ENCODE measurements at places on chromosomes 11 and 22.

DNA sequence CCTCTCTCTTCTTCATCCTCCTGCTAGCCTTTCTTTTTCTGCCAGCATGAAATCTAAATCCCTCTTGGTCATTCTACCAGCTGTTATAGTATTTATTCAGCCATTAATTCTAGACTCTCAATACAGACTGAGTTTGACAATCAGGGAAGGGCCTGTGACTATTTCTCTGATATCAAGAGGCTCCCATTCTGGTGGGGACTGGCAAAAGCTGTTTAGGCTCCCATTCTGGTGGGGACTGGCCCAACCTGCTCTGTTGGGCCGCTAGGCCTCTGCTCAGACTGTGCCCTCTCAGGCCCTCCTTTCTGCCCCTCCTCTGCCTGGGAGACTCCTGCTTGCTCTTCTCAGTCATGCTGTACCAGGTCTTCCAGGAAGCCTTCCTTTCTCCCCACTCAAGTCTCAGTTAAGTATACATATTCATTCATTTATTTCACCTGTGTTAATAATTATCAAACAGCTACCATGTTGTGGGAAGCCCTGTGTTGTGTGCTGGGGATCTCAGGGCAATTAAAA is 323.7 kb upstream of the NARS2 start:
- no peak for DNase-seq

DNA sequence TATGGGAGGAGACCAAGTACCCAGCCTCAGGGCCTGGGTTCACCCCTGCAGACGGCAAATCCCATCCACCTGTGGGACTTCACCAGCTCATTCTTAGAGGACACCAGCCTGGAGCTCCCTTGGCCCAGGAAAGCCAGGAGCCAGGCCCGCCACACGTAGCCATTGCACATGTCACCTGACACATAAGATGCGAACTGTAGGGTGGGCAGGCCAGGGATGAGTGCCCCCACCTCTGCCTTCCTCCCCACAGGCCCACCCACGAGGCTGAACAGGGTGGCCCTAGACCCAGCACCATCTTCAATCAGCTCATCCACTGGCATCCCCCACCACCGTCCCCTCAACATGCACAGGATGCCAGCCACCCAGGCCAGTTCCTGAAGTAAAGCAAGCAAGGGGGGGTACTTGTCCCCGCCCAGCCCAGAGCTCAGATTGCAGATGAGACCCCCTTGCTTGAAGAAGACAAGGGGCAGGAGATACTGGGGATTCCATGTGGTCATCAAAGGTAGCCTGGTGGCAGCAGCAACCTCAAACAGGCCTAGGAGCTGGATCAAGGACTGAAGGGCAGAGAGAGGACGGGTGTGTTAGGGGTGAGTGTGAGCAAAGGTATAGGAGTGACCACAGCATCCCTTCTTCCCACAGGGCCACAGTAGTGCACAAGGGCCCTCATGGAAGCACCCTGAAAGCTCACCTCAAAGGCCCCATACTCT is 45.6 kb downstream of the IGLL5 start:
- DNase-seq: no peak

- DNase-seq: no peak
These were observed 203.2 kb downstream of the CASP12 start for GRCh38 chr11:104695065-104695463.

- peak; percentile 69 for DNase-seq
These were observed 14.2 kb downstream of the OR52A5 start for GRCh38 chr11:5123802-5124521.

DNA sequence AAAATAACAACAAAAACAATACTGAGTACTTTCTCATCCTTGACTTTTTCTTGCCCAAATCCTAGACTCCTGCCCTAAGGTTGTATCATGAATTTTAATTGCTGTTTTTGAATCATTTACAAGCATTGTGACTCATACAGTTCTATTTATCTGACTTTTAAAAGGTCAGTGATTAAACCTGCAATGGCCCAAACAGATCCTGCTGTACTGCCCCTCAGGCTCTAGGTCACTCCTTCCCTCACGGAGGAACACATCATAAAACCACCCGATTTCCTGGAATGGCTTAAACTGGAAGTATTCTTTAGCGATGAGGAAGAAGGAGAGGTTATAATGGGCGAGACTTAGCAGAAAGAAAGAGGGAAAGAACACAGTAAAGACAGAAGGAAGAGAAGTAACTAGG is 12.3 kb downstream of the ARFGAP3 start:
- no peak for DNase-seq

GRCh38 chr11:94974178-94974577 is 669 bp downstream of the KDM4D start:
- DNase-seq: no peak

DNA sequence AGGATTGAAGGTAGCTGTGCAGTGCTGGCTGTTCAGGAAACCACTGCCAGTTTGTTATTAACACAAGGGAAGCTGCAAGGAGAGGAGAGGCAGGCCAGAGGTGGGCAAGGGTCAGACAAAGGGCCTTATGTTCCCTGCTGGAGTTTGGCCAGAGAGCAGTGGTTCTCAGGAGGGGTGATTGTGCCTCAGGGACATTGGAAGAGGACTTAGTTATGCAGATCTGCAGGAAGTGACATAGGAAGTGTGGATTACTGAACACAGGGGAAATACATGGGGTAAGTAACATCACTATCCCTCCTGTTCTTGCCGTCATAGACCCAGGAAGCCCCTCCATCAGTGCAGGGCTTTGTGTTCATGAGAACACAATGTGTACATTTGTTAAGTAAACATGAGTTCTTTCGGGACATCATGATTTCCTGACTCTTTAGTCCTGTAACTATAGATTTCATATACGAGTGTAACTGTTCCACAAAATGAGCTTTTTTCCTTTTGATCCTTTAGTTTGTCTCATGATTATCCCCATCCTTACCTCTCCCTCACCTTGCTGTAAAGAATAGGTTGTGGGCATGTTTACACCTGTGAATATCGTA is 5.9 kb downstream of the SRRD start:
- DNase-seq: no peak

DNA sequence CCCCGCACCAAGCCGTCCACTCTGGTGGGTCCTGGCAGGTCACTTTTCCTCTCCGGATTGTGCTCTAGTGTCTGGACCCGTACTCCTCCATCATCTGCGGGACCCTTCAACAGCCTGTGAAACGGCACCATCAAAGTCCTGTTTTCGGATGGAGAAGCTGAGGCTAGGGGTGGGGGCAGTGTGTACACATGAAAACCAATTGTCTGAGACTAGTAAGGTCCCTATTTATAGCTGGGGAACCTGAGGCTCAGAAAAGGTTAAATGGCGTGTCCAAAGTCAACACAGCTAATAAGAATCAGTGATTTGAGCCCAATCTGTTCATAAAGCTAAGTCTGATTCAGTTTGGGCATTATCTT is 668 bp upstream of the LRRC32 start:
- DNase-seq: no peak

GRCh38 chr11:64772303-64773018 is 5.9 kb downstream of the SF1 start:
- no peak for DNase-seq

- DNase-seq: no peak
These were observed 11.8 kb upstream of the SSTR3 start for GRCh38 chr22:37223965-37224551.
